ENCODE measurements at places on chromosomes 5 and 9. TPM values are rescaled to one million over a fixed set of nuclear protein-coding genes. Genes with fewer than 3 reads are reported as not detected.

GRCh38 chr5:133996683-133997252 lies 8.0 kb downstream of the VDAC1 start:
- peaks cover 33% of the 10 kb centered on the region for H3K4me1 ChIP-seq
- H3K4me3 ChIP-seq, result no peak overlapping the region
- H3K27me3 ChIP-seq, result no peaks in the 10 kb centered on the region
- DNase-seq, result no peak

DNA sequence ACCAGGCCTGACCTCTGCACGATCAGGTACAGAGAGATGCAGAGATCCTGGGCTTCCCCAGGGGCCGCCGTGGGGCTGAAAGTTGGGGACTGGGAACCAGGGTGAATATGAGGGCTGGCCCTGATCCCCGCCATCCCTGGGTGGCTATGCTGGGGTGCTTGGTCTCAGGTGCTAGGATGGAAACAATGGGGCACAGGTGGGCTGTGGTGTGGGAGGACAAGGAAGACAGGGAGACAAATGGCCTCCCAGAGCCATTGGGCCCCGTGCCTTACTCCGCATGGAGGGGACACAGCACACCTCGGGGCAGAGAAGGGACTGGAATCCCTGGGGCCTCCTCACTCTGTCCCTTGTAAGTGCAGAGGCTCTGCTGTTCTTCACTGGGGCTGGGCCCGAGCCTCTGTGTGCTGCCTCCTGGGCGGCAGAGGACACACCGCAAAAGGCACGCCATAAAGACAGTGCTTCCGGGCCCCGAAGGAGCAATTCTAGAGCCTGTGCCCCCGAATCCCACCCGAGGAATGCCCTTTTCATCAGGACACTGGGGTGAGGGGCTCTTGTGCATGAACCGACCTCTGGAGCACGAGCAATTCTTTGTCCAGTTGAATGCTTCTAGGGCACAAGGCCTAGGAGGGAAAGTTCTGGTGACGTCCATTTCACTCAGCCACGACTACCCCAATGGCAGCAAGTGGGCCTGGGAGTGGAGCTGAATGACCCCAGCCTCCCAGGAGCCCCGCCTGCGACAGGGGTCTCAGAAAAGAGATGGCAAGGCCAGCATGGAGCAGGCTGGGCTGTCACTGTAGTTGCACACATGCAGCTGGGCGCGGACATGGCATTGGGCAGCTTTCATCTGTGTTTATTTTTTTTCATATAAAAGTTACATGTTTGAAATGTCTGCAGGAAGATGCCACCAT lies 30.9 kb downstream of the PRRT1B start:
- no peaks in the 10 kb centered on the region for H3K27me3 ChIP-seq

Gene GABBR2
- 0.20 TPM for total RNA-seq

DNA sequence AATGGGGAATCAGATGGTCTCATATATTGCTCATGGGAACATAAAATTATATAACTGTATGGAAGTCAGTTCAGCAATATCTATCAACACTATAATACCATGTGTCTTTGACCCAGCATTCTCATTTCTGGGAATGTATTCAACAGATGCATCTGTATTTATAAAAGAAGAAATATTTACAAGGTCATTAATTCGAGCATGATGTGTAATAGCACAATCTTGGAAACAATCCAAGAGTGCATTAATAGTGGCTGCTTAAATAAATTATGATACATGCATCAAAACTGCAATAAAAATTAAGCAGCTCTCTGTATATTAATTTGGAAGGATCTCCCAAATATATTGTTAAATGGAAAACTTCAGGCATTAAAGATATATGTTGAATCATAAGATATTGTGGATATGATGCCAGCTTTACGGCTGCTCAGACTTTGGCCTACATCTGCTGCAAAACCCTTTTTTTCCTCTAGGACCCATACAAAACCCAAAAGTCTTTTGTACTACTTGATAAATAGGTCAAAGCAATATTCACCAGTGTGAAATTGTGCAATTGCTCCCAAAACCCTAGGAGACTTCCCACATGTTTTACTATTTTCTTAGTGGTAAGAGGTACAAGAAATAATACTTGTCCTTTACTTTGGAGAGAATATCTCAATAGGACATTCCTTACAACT lies 45.3 kb upstream of the ISOC1 start:
- no peak for DNase-seq
- no peaks in the 10 kb centered on the region for H3K27me3 ChIP-seq
- no peaks in the 10 kb centered on the region for H3K4me1 ChIP-seq
- no peaks in the 10 kb centered on the region for H3K36me3 ChIP-seq
- H3K27ac ChIP-seq, result no peak overlapping the region

DNA sequence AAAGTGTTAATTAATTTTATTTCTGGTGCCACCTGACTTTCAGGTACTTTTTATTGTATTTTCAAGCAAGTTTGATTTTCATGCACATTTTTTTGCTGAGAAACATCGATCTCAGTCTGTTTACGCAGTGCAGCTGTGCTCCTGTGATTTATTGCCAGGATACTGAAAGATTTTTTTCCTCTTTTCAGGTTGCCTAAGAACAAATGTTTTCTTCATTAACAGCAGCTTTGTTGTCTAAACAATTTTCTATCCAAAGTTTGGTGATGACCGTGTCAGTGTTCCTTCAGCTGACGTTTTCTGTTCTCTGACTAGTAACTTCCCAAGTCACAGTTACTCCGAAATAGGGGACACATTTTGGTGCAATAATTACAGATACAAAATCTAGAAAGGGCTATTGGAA lies 78.1 kb downstream of the VCAN start:
- DNase-seq, result no peak
- no peaks in the 10 kb centered on the region for H3K27me3 ChIP-seq
- H3K4me1 ChIP-seq, result peaks cover 5% of the 10 kb centered on the region
- no peak overlapping the region for H3K4me3 ChIP-seq
- H3K36me3 ChIP-seq, result no peaks in the 10 kb centered on the region

Gene GPR150
- total RNA-seq, result 0.44 TPM

Gene PCDHGA7
- 12.2 TPM for total RNA-seq

DNA sequence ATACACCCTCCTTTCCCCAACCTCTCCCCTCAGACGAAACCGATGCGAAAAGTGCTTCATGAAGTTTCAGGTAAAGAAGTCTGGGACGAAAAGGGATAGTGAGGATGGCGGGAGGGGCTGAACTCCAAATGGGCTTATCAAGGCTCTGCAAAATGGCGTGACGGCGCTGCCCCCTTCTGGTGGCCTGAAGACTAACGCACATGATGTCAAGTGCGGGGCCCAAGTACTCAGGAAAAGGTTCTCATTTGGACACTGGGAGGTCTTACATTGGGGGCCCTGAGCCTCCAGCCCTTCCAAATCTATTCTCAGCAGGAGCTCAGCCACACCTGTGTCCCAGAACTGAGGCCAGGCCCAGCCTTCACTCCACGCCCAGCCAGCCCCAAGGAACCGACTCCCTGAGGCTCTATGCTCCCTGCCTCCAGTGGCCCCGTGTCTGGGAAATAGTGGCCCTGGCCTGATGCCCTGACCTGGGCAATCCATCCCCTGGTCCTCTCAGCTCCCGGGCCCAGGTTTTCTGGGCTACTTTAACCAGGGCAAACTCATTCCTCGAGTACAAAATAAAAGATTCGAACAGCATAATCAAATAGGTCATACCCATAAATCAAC lies 119.9 kb downstream of the KCNIP1 start:
- no peaks in the 10 kb centered on the region for H3K36me3 ChIP-seq
- H3K27ac ChIP-seq, result no peak overlapping the region
- H3K27me3 ChIP-seq, result no peaks in the 10 kb centered on the region
- H3K4me1 ChIP-seq, result no peaks in the 10 kb centered on the region

- H3K36me3 ChIP-seq, result no peaks in the 10 kb centered on the region
- no peak overlapping the region for H3K27ac ChIP-seq
- DNase-seq, result no peak
- no peak overlapping the region for H3K4me3 ChIP-seq
- no peaks in the 10 kb centered on the region for H3K27me3 ChIP-seq
Observed at GRCh38 chr5:168649306-168649705, 70.1 kb upstream of the PANK3 start.

- peaks cover 18% of the 10 kb centered on the region for H3K4me1 ChIP-seq
- no peaks in the 10 kb centered on the region for H3K27me3 ChIP-seq
- H3K36me3 ChIP-seq, result no peaks in the 10 kb centered on the region
- no peak for DNase-seq
- H3K4me3 ChIP-seq, result peak overlapping the region; percentile 77
Observed at GRCh38 chr9:14320271-14321181, 6.6 kb upstream of the NFIB start.

DNA sequence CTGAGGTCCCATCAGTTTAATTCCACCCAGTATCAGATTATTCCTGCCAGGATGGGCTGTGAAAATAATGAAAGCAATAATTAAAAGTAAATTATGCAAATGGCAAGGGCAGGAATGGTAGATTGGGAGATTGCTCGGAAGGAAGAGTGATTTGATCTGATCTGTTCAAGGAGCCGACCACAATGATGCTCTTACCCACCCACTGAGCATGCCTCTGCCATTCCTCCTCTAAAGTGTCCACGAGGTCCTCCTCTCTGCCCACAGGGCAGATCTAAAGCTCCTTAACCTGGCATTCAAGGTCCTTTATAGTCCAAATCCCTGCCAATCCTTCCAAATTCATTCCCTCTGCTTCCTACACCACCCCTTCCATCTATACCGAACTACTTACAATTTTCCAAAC lies 147.8 kb downstream of the TTLL11 start:
- H3K4me1 ChIP-seq, result no peaks in the 10 kb centered on the region
- H3K27me3 ChIP-seq, result no peaks in the 10 kb centered on the region
- H3K27ac ChIP-seq, result peak overlapping the region; percentile 23

Gene VCAN
- total RNA-seq, result 145 TPM

Gene CCDC192
- total RNA-seq, result 2.1 TPM

- H3K4me3 ChIP-seq, result no peak overlapping the region
- no peaks in the 10 kb centered on the region for H3K27me3 ChIP-seq
Observed at GRCh38 chr9:99750526-99750925, 71.2 kb upstream of the NR4A3 start.

- no peak overlapping the region for H3K27ac ChIP-seq
- no peak overlapping the region for H3K4me3 ChIP-seq
- H3K36me3 ChIP-seq, result no peaks in the 10 kb centered on the region
- H3K4me1 ChIP-seq, result no peaks in the 10 kb centered on the region
- no peaks in the 10 kb centered on the region for H3K27me3 ChIP-seq
Observed at GRCh38 chr5:158513490-158514318, 586.0 kb downstream of the EBF1 start.

Gene PDCD1LG2
- 3.1 TPM for total RNA-seq

Gene TNFSF15
- 1.5 TPM for total RNA-seq
